ENCODE measurements at places on chromosomes 6 and 20.
A peak's percentile ranks its signal among the peaks of the same experiment; 100 is the strongest.

DNA sequence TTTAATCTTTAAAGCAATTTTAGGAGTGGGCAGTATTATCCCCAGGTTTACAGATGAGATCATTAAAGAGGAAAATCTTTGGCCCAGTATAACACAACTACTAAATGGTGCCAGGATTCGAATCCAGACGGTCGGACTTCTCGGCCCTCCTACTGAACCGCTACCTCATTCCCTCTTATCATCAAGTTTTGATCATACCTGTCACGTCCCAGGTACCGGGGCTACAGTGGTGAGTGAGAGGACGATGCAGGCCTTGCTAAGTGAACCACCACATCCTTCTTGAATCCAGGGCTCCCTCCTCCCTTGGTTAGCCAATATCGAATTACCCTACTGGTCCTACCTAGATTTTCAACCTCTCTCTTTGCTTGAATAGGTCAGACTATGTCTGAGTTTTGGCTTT, 78.1 kb upstream of the PBOV1 start:
- no peak for DNase-seq

GRCh38 chr20:32763202-32764004, 1.2 kb downstream of the DNMT3B start:
- DNase-seq, result no peak

- no peak for DNase-seq
Measured at GRCh38 chr6:56618050-56618449, 24.6 kb downstream of the DST start.

GRCh38 chr6:67175101-67175500, 1460.0 kb upstream of the ADGRB3 start:
- no peak for DNase-seq

- DNase-seq, result no peak
Measured at GRCh38 chr6:113526553-113526952, 330.6 kb upstream of the MARCKS start.

DNA sequence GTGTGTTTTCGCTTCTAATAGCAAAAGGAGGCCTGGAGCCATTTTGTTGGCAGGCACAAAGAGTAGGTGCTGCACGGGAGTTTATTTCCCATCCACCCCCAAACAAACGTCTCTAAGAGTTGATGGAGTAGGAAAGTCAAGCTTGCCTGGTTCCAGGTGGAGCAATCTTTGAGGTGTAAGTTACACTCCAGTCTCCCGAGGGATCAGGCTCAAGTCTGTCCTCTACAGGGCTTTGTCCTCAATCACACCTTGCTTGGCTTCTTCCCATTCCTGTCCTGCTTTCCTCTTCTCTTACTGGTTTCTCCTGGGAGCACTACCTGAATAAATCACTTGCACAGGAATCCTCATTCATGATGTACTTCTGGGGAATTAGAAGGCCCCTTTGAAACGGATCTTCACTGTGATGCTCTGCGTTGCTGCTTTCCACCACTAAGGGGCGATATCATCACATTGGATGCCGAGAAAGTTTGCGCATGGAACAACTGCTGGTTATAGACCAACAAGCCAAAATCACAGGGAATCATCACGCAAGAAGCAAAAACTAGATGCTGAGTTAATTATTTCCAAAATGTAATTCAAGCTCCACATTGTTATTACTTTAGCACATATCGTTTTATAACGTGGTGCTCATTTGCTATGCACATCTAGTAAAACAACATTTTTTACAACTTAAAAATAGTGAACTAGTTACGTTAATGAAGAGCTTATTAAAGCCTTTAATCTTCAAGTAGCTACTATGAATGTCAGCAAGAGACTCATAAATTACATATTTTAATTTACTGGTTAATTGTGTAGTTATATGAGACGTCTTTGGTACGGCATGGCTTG, 156.8 kb downstream of the DNAH8 start:
- DNase-seq, result peak; percentile 23

DNA sequence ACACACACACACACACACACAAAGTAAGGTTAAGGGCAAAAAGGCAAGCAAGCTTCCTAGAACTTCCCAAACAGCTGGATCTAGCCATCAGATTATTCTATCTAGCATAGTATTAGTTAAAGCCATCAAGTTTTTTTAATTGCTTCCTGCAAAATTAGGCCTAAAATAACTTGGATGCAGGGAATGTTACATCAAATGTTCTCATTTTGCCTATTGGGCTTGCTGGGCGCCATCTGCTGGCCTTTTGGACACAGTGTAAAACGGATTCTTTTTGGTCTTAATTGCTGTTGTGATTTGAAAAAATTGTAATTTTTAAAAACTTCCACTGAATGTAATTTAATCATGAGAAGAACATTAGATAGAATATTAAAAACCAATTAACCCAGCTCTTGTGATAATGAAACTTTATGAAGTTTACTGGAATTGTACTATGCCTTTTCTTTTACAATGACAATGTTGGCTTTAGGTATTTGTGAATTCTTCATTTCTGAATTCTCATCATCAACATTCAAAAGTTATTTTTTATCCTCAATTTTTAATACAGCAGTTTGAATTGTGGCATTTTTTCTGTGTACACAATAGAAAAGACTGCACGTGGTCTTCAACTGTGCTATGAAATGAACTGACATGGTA, 6.8 kb downstream of the MKKS start:
- DNase-seq, result peak; percentile 16

GRCh38 chr20:402496-402885, 5.6 kb upstream of the RBCK1 start:
- DNase-seq, result no peak

GRCh38 chr20:57677584-57677982, 32.2 kb downstream of the PMEPA1 start:
- no peak for DNase-seq

DNA sequence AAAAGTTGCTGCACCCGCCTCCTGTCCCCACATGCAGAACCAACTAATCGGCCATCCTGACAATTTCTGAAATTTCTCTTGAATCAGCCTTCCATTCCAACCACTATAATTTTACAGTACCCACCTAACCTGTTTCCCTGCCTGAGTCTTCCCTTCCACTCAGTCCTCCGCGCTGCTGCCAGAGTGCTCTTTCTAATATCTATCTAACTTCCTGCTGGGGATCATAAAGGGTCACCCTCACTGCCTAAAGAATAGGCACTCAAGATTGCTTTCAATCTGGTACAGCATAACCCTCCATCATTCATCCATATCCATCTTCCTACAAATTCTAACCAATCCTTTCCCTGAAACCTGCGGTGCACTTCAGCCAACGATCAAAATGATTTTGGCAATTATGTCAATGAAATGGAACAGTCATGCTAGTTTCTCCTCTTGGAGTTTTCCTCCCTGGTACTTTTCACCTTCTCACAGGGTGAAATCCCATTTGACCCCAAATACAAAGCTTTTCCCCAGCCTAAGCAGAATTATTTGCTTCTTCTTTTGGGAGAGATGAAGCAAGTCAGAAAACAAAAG, 117.5 kb upstream of the BEND6 start:
- no peak for DNase-seq

DNA sequence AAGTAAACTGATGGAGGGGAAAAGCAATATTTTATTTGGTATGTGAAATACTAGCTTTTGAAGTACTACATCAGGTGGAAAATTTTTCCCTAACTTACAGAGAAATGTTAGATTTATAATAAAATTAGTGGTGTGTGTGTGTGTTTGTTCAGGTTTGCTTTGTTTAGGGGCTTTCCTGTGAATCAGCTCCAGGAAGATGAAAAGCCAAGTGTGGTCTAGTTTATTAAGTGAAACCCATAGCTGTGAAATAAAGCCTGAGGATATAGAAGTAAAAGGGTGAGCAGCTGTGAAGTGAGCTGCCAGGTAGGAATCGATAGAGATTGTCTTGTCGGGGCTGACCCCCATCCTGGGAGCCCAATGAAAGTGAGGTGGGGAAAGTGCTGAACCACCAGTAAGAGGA, 347.6 kb upstream of the IMPG1 start:
- no peak for DNase-seq

DNA sequence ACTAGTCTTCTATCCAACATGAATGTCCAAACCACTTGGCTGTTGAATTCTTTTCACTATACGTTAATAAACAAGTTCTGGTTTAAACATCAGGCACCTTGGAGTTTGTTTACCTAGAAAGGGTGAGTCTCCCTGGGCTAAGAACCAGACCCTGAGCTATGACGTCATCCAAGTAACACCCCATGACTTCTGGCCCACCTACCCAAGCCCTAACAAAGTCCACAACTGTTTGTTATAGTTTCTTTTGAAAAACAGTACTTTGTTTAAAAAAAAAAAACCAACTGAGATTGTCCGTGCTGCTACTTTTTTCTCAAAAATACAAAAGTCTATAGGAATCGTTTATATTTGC, 146.9 kb upstream of the BEND6 start:
- DNase-seq, result no peak

DNA sequence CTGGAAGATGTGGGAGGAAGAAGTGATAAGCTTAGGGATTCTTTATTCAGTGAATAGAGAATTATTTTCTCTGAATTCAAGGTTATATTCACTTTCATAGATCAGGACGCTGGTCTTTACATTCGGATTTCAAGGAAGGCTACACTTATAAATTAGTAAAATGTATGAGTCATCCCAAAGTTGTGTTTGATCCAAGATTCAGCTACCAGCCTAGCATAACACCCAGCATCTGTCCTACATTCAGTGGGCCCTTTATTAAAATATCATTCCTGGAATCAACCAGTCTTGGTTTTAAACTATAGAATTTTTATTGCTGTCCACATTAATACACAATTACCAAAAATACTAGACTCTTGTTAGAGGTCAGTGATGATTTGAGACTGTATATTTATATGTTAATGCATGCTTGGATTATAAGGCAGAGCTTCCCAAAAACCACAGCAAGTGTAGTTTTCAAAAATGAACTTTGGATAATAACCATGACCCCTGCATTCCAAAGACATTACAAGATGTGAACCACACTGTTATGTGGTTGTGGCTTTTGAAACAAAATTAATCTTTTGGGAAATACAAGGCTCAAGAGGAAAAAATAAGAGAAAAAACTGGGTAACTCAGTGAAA, 210.7 kb upstream of the CNR1 start:
- no peak for DNase-seq

DNA sequence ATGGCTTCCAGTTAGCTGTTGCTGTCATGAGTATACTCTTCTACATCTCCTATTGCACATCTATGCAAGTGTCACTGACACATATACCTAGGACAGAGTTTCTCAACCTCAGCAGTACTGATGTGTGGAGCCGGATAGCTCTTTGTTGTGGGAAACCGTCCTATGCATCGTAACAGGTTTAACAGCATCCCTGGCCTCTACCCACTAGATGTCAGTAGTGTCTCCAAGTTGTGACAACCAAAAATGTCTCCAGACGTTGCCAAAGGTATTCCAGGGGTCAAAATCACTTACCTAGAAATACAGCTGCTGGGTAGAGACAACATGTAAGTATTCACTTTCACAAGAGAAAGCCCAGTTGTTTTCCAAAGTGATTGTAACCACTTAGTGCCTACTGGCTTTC, 637.6 kb downstream of the RNF144B start:
- DNase-seq, result no peak

DNA sequence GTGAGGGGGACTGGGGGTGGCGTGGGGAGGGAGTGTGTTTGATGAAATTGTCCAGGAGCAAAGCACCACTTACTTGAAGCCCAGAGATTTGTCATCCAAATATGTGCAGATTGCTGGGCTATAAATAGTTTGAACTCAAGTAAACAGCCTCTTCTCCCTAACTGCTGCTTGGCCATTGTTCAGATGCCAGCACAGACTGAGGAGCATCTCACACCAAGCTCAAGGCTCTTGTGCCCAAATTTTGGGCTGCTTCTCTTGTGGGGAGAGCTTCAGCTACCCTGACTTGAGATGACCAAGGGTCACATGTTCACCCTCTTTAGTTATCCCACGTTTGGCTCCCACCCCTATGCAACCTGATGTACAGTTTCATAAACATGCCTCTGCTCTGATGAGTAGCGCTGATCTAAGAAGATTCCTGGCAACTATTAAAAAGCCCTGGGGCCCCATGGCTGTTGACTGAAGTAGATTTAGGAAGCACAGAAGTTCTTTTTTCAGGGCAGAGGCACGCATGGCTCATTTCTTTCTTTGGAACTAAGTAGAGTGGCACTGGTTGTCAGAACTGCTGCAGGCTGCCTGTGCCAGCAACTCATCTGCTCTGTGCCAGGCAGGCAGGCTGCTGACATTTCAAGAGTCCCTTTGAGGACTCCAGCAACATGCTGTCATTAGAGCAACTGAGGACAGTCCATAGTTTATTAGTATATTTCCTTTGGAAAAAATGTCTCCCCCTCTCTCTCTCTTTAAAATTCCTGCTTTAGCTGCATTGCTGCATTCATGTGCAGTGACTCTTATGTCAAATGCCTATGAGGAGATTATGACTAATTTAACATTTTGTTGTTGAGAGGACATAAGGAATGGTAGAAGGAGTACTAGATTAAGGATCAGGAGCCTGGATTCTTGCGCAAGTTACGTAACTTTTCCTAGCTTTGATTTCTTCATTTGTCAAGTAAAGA, 9.6 kb upstream of the PKIG start:
- DNase-seq, result no peak

- no peak for DNase-seq
Measured at GRCh38 chr6:109360791-109361190, 21.5 kb downstream of the CD164 start.

- no peak for DNase-seq
Measured at GRCh38 chr6:92888316-92888715, 531.0 kb downstream of the EPHA7 start.

DNA sequence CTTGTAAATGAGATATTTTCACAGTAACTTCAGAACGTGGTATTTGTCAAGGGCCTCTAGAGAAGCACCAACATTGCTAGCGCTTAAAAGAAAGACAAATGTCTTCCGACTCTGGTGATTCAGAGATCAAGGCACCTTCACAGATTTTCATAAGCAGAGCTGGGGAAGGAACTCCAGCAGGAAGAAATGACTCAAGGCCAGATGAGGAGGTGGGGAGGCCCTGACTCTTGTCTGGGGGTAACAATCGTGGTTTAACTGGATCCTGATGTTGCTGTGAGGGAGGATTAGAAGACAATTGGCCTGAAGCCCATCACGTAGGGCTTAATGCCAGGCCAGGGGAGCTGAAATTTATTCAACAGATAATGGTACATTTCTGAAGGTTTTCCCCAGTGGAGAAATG, 122.9 kb upstream of the QKI start:
- DNase-seq, result no peak

- DNase-seq, result no peak
Measured at GRCh38 chr20:61263938-61264337, 11.9 kb downstream of the CDH4 start.

- DNase-seq, result no peak
Measured at GRCh38 chr6:100261486-100261885, 203.2 kb downstream of the SIM1 start.

- no peak for DNase-seq
Measured at GRCh38 chr6:148747145-148747470, 278 bp downstream of the UST start.

- no peak for DNase-seq
Measured at GRCh38 chr6:35496841-35497570, at the start of gene TEAD3. Gene TEAD3, minus strand, starts transcription at chr6:35497079.

DNA sequence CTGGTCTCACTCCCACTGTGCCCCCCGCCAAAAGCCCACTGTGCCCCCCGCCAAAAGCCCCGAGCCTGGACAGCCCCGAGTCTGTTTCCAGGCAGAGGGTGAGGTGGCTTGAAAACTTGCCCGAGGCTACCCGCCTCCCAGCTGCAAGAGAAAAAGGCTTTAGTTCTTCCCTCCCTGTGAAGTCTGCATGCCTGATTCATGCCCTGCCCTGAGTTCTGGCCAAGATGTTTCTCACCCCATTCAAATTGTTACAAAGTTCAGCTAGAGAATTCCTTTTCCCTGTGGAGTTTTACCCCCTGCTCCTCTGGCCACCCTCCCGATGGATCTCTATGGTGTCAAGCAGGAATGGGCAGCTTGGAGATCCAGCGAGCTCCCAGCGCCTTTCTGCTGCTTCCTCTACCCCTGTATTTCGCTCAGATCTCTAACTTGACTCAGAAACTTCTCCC, 298.8 kb upstream of the MAP3K7 start:
- DNase-seq, result no peak

- no peak for DNase-seq
Measured at GRCh38 chr6:130262008-130262407, 39.3 kb upstream of the SAMD3 start.

All from stimulated activated CD8-positive, alpha-beta memory T cell treated with anti-CD3 and anti-CD28 coated beads, Interleukin-15, amount 100 ng/mL, for 1 hour (primary cell).